ENCODE measurements at places on chromosomes 5 and 9. TPM values are rescaled to one million over a fixed set of nuclear protein-coding genes. Genes with fewer than 3 reads are reported as not detected.

DNA sequence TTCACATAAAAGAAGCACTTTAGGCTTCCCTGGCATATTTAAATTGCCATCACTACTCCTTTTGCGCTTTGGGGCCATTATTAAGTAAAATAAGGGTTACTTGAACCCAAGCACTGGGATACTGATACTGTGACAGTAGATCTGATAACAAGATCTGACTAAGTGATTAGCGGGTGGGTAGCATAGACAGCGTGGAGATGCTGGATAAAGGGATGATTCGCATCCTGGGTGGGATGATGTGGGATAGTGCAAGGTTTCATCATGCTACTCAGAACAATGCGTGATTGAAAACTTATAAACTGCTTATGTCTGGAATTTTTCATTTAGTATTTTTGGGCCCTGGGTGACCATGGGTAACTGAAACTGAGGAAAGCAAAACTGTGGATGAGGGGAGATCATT lies 75.1 kb downstream of the PTTG1 start:
- DNase-seq = no peak

- DNase-seq = no peak
Measured at GRCh38 chr5:177508837-177509236, 789 bp downstream of the DOK3 start.

- DNase-seq = no peak
Measured at GRCh38 chr9:31908891-31909480, 475.5 kb upstream of the ACO1 start.

GRCh38 chr5:128436749-128437188 lies 101.3 kb downstream of the FBN2 start:
- no peak for DNase-seq

Gene FAT2
- total RNA-seq = 0.02 TPM

Gene SPATA6L
- 0.59 TPM for total RNA-seq

GRCh38 chr5:14593326-14594021 lies 11.9 kb downstream of the OTULINL start:
- DNase-seq = no peak

Gene RANBP3L
- not detected for total RNA-seq

All from glutamatergic neuron (in vitro differentiated cells).